ENCODE measurements at places on chromosomes 11 and 22.

DNA sequence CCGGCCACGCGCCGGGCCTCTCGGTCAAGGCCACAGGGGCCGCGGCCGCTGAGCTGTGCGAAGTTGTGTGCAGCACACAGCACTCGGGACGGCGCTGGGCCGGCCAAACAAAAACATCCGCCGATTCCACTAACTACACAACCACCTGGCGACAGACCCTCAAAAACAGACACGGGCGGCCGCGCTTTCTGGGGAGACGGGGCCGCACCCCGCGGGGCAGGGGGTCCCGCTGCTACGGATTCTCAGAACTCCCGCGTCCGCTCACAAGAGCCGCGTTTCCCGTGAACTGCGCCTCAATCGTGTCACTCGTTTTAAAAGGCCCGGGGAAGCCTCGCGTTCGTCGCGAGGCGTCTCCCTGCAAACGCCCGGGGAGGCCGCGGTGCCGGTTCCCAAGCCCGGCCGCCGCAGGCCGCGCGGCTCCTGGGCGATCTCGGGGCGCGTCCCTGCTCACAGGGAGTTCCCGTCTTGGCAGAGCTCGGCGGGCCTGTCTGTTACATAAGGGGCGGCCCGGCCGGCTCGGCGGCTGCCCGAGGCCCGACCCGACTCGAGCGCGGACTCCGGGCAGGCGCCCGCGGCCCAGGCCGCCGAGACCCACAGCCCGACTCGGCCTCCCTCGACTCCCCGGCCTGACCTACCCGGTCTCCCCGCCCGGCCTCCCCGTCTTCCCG, 936 bp downstream of the BRD1 start:
- peak; percentile 58 for DNase-seq

DNA sequence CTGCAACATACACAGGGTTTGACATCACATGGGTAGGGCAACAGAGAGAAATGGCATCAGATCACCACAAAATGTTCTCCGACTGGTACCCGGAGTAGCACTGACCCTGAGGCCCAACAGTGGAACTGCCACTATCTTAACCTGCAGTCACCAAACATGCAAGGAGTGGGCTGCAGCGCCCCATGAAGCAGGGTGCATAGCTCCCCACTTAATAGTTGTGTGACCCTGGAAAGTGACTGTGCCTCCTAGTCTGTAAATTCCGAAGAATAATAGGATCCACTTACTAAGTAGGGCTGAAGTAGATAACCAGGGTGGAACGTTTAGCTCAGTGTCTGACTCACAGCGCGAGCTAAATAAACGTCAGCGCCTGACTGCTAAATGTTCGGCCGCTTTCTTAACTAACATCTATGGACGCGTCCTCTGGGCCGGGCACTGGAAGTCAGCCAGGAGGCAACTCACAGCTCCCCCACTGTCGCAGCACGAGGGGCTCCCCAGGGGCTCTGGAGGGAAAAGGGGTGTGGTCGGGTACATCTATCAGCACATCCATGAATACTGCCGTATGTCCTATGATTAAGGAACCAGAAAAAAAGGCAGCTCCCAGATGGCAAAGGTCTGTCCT, 777 bp downstream of the LTO1 start:
- DNase-seq = peak; percentile 82

DNA sequence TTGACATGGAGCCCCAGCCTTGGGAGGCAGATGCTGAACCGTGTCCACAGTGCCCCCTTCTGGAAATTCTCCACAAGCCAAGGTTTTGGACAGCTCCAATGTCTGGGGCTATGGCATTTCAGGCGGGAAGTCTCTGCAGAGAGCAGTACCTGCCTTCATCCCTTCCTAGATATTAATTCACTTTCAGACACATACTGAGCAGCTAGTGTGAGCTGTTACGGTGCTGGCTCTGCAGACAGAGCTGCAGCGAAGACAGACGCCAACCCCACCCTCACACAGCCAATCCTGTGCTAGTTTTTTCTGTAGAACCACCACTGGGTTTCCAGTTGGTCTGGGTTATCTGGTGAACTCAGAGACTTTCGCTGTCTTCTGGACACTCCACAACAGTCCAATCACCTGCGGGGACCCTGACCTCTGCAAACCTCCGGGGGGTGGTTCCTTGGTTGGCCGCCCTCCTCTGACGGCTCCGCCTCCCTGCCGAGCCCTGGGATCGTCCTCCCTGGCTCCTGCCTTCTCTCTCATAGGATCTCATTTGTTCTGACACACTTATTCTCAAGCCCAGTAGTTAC, 9.1 kb downstream of the LMF2 start:
- peak; percentile 74 for DNase-seq

DNA sequence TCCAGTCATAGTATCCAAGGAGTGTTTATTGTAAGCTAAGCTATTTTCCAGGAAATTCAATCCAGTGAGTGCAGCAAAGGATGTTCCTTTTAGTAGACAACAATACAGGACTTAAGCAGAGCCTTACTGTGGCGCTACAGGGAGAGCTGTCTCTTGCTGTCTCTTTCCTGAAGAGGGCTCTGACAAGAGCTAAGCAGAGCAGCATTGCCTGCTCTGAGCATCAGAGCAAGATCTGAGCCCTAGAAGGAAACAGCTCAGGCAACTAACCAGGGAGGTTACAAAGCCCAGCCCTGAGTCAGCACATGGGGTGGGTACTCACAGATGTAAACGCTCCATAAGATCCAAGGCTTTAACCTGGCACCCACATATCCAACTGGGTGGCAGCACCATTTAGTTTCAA, 8.0 kb downstream of the LAYN start:
- DNase-seq = no peak

DNA sequence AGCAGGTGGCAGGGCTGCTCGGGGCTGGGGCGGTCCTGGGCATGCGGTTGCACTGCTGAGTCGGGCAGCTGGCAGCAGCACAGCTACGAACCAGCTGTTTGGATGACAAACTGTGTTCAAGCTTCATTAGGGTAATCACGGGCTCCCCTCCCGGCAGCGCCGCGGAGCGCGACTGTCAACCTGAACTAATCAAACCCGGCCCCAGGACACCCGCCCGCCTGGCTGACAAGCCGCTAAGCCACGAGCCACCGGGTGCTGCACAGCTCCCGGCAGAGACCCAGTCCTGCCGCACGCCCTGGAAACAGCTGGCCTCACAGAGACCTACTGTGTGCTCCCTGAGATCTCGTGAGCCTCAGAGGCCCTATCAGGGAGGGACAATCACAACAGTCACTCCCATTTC, 60.6 kb upstream of the TCF20 start:
- no peak for DNase-seq

DNA sequence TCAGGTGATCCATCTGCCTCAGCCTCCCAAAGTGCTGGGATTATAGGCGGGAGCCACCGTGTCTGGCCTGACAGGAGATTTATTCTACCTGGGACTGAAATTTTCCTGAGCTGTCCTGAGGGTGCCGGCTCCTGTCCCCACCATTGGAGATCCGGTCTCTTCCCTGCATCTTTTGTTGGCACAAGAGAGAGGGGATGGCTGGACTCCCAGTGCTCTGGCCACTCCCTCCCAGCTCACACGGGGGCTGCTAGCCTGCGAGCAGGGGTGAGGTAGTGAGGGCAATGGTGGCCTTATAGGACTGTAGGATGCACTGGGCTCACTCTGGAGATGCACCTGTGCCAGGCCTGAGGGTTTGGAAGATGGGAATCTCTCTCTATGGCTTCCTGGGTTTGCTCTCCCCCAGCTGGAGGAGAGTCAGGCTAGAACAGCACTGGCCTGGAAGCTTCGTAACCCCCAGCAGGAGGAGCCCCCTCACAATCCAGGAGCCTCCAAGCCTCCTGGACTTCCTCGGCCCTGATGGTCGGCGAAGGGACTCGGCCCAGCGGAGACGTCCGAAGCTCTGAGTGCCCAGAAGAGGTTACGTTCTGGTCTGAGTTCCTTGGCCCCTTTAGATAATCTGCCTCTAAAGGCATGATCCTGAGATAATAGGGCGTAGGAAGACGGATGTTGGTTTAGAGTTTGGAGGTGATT, 106.4 kb downstream of the NECTIN1 start:
- DNase-seq = no peak

GRCh38 chr11:94171693-94172440, 43.2 kb downstream of the PANX1 start:
- DNase-seq = peak; percentile 69

GRCh38 chr11:16818284-16818683, 79.8 kb downstream of the C11orf58 start:
- DNase-seq = no peak

DNA sequence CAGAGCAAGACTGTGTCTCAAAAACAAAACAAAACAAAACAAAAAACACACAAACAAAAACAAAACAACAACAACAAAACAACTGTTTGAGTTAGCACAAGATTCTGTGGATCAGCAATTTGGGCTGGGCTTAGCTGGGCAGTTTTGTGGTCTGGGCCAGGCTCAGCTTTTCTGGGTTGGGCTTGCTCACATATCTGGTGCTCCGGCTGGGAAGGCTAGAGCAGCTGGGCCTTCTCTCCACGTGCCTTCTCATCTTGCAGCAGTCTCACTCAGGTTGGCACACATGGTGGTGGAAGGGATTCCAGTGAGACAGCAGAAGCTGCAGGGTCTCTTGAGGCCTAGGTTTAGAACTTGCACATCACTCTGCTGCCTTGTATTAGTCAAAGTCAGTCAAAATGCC, 35.7 kb downstream of the EIF3F start:
- DNase-seq = peak; percentile 44

GRCh38 chr11:128165572-128165971, 421.8 kb downstream of the ETS1 start:
- no peak for DNase-seq

GRCh38 chr11:115112754-115113153, 391.5 kb downstream of the CADM1 start:
- no peak for DNase-seq

GRCh38 chr11:3854660-3854976, 846 bp upstream of the STIM1 start:
- no peak for DNase-seq

- peak; percentile 66 for DNase-seq
These were observed 5.3 kb downstream of the SLC7A4 start for GRCh38 chr22:21026783-21027692.

DNA sequence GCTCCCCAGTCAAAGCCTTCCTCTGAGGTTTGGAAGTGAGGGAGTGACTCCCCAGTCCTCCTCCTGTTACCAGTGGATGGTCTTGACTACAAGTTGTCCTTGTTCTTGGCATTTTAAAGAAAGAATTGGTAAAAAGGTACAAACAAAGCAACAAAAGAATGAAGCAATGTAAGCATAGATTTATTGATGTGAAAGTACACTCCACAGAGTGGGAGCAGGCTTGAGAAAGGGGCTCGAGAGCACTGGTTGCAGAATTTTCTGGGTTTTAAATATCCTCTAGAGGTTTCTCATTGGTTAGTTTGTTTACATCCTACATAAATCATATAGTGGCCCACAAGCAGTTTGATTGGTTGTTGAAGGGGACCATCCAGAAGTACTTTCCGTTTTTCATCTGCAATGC, 22.7 kb upstream of the GLYATL1 start:
- DNase-seq = no peak

DNA sequence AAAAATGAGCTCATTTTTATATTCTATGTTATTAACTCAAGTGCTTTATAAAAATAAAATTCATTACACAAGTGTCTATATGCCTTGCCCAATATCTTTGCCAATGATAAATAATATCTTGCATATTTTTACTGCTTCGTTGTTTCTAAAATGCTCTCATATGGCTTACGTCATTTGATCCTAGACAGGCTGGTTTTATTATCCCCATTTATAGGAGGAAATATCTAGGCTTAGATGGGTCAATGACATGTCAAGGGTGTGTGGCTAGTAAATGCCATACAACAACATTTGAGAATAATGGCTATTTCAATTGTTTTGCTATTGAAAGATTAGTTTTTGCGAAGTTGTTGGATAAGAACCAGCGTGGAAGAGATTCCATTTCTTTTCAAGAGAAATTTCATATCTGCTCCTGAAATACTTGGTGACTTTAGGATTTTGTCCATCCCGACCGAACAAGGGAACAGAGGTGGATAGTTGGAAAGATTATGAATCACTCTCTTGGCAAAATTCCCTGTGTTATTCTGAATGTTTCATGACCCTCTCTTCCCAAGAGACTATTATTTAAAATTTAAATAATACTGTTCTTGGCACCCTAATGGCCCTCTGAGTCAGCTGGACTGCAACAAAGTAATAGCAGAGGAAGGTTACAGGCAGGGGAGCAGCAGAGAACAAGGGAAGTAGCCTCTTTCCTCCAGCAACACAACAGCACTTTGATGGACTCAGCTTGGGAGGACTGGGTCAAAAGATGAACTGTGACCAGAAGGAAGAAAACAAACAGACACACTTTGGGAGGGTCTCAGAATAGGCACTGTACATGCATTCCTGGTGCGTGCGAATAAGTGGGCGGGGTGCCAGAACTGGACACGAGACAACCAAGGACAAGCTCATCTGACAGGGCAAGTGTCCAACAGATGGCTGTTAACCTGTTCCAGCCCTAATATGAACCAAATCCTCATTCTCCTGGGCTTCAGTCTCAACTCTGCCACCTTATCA, 94.5 kb downstream of the ME3 start:
- peak; percentile 66 for DNase-seq

DNA sequence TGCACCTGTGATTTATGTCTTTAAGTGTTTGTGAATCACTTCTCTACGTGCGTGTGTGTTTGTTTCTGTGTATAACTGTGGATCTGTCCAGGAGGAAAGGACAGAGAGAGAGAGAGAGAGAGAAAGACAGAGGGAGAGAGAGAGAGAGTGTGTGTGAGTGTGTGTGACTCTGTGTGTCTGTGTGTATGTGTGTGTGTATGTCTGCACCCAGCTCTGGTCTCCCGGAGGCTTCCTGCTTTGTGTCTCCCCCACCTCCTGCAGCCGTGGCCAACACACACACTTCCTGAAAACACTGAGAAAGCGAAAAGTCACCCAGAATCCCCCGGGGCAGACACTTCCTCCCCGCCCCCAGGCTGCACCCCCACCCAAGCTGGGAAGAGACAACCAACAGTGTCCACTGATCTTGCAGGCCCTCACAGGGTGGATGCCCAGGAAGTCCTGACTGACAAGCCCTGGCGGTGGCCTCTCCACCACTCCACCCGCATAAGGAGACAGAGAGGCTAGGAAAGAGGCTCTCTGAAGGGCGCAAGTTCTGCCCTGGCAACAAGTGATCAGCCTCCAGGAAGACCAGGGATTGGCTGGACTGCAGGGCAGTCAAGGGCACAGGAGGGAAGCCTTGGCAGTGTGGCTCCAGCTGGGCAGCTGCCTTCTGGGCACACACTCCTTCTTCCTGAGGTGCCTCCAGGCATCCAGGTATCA, 30.0 kb downstream of the ARAP1 start:
- peak; percentile 96 for DNase-seq

GRCh38 chr11:12273618-12273995, 103.8 kb upstream of the PARVA start:
- DNase-seq = no peak

GRCh38 chr11:105553025-105553424, 56.8 kb upstream of the GRIA4 start:
- DNase-seq = peak; percentile 50

- DNase-seq = peak; percentile 67
These were observed 17.4 kb upstream of the PRAME start for GRCh38 chr22:22576244-22576988.

DNA sequence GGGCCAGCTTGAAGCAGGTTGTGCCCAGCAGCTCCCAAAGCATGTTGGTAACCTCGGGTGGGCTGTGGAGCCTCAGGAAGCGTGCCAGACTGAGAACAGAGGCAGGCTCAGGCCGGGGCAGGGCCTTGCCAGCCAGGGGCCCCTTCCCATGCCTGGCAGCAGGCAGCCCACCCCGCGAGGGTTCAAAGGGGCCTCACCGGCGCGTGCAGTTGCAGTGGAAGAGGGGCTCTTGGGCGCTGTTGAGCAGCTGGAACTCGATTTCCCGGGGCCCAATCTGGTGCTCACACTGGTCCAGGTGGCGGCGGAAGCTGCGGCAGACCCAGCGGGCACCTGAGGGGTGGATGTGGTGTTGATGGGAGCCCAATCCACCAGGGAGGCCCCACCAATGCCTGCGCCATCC, 3.6 kb downstream of the PLA2G3 start:
- no peak for DNase-seq

All from AG08396 (cell line).